ENCODE measurements at places on chromosomes 4 and X. TPM values are rescaled to one million over a fixed set of nuclear protein-coding genes. Genes with fewer than 3 reads are reported as not detected.

DNA sequence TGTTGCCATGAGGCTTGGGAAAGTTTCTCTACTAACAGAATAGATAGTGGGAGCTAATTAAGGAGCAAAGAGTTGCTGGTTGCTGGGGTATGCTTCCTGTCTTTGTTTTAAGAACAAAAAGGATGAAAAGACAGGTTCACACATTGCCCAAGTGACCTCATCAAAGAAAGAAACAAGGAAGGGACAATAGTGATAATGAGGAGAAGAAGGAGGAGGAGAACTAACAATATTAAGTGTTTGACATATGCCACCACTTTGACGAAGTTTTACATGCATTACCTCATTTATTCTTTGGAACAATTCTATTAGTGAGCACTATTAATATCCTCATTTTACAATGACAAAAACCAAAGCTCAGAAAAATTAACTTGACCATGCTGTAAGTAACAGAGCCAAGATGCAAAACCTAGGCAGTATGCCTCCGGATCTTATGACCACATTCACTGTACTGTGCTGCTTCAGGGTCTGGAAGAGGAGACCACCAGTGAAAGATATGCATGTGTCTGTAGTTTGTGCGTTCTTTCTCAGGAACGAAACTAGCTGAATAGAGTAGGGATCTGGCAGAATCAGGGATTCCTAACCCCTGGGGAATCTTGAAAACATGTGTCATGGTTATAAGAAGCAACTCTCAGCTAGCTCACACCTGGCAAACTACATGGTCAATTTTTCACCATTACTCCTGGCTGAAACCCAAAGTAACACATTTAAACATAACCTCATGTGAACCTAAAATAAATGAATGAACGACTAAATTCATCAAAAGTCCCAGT, 83.8 kb downstream of the MOSPD2 start:
- DNase-seq: no peak

ZDHHC15 gene
- 2.6 TPM for total RNA-seq

ABLIM2 gene
- total RNA-seq: 23.3 TPM

NDUFA1 gene
- total RNA-seq: 114 TPM

DNA sequence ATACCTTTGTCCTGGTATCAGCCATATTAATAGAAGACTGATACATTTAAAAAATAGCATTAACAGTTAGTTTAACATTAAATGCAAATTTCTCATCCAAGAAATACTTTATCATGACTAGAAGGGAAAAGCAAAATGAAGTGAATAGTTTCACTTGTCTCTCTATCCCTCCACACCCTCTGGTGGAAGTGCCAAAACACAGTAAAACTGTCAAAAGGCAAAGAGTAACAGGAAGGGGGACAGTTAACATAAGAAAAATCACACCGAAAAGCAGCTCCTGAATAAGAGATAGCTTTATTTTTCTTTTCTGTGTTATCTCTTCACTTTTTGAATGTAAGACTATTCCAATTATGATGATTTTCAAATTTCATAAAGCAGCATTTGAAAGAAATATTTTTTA, 187.2 kb downstream of the FBXW7 start:
- peak; percentile 22 for DNase-seq

ARHGAP10 gene
- 20.3 TPM for total RNA-seq

TMSB15A gene
- not detected for total RNA-seq

- no peak for DNase-seq
These were observed 352.5 kb downstream of the GPM6A start for GRCh38 chr4:175459571-175459970.

DNA sequence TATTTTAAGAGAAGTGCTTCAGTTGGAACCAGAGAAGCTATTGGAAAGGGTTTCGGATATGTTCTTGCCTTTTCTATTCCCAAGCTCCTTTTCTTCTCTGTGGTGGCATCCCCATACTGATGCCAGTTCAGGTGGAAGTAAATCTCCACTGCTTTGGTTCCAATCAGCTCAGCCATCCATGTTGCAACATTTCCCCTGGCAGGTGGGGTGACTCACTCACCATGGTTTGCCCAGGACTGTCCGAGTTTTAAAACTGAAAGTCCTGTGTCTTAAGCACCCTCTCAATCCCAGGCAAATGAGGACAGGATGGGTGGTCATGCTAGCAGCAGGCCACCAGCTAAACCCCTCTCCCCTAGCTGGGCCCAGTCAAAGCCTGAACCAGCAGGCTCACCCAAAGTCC, 15.1 kb downstream of the RAI2 start:
- no peak for DNase-seq

DHX15 gene
- 120 TPM for total RNA-seq

TEX13C gene
- total RNA-seq: not detected

MAGEE1 gene
- total RNA-seq: 4.3 TPM

DNA sequence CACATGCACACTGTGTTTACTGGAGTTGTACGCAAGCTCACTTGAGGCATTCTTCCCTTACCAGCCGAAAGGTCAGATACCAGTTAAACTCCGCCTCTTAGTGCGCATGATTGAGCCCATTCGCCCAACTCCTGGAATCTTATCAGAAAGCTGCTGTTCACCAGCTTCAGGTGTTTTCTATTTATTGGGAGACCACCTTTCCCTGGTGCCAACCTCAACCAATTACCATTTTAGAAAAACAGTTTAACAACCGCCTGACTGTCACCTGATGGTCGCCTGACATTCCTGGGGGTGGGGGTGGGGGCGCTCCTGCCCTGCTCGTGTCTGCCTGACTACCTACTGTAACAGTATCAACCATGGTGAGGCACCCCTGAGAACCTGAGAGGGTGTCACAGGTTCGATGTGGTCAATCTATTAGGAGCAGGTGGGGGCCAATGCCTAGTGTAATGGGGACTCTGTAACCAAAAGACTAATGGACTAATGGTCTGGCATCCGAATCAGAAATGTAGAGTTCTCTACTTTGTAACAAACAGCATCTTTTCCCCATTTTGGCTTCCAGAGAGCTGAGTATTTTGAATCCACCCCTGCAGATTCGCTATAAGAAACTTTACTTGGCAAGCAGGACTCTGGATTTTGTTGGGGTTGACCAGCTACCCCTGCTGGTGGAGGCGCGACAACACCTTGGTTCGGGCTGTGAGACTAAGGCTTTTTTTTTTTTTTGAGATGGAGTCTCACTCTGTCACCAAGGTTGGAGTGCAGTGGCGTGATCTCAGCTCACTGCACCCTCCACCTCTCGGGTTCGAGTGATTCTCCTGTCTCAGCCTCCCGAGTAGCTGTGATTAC, 58.2 kb upstream of the ZNF157 start:
- peak; percentile 77 for DNase-seq

DNA sequence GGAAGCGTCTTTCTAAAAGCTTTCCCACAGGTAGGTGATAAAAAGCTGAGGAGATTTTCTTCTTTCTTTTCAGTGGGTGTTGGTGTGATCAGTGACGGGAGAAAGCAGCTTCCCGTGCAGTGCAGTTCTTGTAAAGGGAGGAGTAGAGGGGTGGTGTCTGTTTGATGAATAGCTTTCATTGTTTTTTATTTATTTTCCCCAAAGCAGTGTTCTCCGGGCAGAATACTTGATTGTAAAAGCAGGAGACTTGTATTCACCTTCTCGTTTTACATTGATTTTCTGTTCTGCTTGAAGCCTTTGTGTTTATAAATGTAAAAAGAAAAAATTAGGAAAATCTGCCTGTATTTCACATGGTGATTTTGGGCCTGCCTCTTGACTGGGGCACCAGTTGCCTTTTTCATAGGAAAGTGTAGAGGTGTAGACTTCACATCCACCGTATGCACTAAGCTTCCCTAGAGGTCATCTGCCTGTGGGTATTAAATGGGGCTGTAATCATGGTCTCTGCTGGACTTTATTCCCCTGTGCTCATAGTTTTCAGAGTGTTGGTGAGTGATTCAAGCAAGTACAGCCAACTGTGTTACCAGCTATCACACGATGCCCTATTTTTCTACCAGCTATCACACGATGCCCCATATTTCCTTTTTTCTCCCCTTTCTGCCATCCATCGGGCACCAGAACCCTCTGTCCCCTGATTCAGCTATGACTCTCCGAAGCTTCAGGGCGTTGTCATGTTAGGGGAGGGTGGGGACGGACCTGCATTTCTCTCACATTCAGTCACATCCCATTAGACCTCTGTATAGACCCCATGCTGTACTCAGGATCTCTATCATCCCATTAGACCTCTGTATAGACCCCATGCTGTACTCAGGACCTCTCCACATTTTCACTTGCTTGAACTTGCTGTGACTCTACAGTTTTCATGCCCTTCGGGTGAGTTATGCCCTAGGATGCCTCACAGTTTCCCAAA, 526.5 kb downstream of the TRIML1 start:
- no peak for DNase-seq

DNA sequence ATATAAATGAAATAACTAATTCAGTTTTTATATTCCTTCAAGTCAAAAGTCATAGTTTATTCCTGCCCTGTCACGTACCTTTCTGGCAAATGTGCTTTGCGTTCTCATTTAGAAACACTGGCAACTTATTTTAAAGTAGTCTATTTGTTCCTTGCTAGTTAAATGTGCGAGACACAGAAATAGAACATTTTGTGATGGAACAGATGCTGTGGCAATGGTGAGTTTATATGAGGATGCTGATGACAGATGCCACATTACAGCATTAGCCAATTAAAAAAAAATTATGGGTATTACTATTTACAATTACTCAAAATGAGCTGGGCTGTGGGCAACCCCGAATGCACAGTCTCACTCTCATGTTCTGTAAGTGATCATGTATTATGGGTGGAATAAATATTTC, 26.1 kb upstream of the EPHA5 start:
- no peak for DNase-seq

DNA sequence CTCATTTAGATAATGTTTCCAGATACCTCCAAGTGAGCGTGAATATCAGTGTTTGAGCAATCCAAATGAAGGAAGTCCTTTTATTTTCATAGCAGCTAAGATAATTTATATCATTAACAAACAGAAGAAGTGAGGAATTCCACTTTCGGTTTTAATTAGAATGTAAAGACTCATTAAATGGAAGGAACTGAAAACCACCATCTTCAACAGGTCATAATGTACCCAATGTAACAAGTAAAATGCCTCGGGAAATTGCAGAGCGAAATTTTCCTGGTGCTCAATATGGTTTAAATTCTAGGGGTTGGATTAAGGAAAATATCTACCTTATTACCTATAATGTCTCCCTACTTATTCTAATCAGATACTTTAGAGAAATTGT, 33.9 kb upstream of the SLC9A7 start:
- DNase-seq: no peak

GPC3 gene
- 43.0 TPM for total RNA-seq

DRD5 gene
- total RNA-seq: not detected

DNA sequence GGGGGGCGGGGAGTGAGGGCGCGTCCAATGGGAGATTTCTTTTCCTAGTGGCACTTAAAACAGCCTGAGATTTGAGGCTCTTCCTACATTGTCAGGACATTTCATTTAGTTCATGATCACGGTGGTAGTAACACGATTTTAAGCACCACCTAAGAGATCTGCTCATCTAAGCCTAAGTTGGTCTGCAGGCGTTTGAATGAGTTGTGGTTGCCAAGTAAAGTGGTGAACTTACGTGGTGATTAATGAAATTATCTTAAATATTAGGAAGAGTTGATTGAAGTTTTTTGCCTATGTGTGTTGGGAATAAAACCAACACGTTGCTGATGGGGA, 1.1 kb downstream of the HTT start:
- no peak for DNase-seq

- DNase-seq: no peak
These were observed 55.9 kb upstream of the USP9X start for GRCh38 chrX:41029332-41029731.

MID1 gene
- total RNA-seq: 54.1 TPM

HDAC8 gene
- total RNA-seq: 32.9 TPM

DNA sequence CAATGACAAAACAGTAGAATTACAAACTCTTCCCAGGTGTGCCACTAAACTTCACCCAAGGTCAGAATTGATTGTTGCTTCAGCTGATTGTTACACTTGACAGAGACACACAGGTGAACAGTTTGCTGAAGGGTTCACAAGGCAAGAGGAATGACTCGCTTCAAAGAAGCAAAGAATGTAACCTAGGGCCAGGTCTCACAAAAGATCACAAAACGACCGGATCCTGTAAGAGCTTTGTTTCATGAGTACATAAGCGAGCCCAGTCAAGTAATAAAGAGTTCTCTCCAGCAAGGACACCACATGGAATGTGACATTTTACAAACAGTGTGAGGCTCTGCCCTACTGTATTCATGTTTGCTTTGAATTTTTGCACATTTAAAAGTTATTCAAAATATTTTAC, 9.1 kb downstream of the LNX1 start:
- no peak for DNase-seq

ASB9 gene
- total RNA-seq: 2.6 TPM

LIMCH1 gene
- 83.9 TPM for total RNA-seq

Data from kidney (tissue), 22 donors.